ENCODE measurements at places on chromosomes 6 and 20. TPM values are rescaled to one million over a fixed set of nuclear protein-coding genes. Genes with fewer than 3 reads are reported as not detected.

Gene PAX1
- total RNA-seq: not detected

Gene DDO
- total RNA-seq: not detected

Gene TPD52L1
- total RNA-seq: 121 TPM

Gene ANGPT4
- total RNA-seq: not detected
